ENCODE measurements at places on chromosomes 12 and 14. TPM values are rescaled to one million over a fixed set of nuclear protein-coding genes. Genes with fewer than 3 reads are reported as not detected.

OAS1 gene
- 110 TPM for total RNA-seq

DNA sequence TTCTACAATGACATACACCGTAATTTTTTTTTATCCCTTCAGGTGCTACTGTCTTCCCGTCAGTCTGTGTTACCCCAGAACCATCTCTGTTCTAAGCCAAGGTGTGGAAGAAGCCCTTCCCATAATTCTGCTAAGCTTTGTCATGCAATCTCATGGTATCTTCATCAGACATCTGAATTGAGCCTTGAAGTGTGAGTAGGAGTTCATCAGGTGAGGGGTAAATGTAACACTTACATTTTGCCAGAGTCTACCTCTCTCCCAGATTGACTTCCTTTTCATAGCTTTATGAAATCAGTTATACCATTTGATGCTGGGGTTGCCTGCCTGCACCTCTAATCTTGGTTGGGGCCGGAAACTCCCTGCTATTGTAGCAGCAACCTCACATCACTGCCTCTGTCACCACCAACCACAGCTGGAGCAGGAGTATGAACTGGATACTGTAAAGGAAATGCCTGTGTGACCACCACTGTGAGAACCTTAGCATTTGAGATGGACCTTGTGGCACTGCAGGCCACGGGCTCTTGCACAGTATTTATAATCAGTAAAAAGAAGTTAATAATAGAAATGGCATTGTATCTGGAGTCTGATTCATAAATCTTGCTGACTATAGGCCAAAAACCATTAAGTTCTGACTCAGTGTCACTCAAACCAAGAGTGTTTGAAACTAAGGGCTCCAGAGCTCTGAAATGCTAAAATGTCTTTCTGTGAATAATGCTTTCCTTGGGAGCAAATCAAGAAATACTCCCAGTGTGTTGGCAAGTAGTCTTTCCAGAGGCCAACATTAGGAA, 58.7 kb upstream of the STK38L start:
- H3K4me3 ChIP-seq, result no peak overlapping the region
- H3K36me3 ChIP-seq, result no peaks in the 10 kb centered on the region
- DNase-seq, result no peak
- H3K4me1 ChIP-seq, result no peaks in the 10 kb centered on the region

DNA sequence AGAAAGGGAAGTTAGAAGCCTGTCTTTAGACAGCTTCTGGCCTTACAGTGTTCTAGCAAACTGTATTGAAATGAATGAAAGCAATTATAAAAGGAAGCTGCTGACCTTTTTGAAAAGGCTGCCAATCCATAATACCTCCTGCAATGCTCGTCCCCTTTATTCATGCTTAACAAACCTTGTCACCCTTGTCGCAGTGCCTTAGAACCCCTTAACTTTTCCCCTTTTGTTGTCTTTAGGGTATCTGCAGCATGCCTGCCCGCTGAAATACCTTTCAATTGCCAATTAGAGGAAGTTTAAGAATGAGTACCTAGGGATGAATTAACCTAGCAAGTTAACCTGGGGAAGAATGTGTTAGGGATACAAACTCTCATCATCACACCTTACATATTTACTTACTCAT, 731.2 kb downstream of the RERGL start:
- H3K4me3 ChIP-seq, result no peak overlapping the region
- no peaks in the 10 kb centered on the region for H3K36me3 ChIP-seq
- H3K27ac ChIP-seq, result no peak overlapping the region

DNA sequence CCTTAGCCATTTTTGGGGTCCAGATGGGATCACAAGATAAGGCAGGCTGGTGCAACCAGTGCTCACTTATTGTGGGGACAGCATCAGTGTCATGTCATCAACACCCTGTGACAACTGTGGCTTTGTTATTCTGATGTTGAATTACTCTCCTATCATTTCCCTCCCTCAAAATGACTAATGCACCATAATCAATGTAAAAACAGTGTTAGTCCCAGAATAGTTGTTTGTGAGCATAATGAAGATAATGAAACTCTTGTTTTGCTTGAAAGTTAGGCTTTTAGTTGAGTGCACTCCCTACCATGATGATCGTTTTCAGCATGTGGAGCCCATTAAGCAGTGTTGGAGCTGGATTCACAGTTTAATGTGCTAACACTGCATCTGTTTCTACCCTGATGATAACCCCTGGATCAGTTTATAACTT, 151.4 kb downstream of the TMTC2 start:
- H3K4me1 ChIP-seq, result no peaks in the 10 kb centered on the region
- H3K27ac ChIP-seq, result no peak overlapping the region
- H3K36me3 ChIP-seq, result no peaks in the 10 kb centered on the region
- DNase-seq, result no peak

DNA sequence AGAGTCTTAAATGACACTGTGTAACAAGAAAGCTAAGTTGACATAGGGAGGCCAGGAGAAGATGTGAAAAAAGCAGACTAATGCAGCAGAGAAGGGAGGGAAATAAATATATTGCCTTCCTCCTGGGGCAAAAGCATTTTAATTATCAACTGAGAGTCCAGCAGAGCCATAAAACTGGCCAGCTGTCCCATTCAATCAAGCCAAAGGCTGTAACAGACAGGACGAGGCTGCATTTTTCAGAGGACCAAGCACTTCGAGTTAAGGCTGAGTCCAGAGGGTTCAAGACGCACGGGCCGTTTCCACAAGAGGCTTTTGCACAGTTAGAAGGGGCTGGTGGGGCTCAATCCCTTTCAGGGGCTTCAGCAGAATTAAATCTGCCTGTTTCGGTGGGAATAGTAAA, 20.4 kb downstream of the MAP3K9 start:
- no peaks in the 10 kb centered on the region for H3K27me3 ChIP-seq
- H3K4me1 ChIP-seq, result no peaks in the 10 kb centered on the region
- DNase-seq, result no peak
- no peak overlapping the region for H3K27ac ChIP-seq
- no peaks in the 10 kb centered on the region for H3K36me3 ChIP-seq
- no peak overlapping the region for H3K4me3 ChIP-seq

GRCh38 chr12:95107362-95107761, 33.9 kb upstream of the NR2C1 start:
- no peak overlapping the region for H3K4me3 ChIP-seq
- no peaks in the 10 kb centered on the region for H3K27me3 ChIP-seq

Measured in colonic mucosa (tissue), 4 donors.